ENCODE measurements at places on chromosomes 12 and 14.

DNA sequence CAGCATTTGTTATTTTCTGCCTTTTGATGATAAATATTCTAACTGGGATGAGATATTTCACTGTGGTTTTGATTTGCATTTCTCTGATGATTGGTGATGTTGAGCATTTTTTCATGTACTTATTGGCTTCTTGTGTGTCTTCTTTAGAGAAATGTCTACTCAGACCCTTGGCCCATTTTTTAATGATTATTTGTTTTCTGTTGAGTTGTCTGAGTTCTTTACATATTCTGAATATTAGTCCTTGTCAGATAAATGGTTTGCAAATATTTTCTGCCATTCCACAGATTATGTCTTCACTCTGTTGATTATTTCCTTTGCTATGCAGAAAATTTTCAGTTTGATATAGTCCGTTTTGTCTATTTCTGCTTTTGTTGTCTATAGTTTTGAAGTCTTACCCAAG, 317.0 kb downstream of the CEP128 start:
- DNase-seq, result no peak

- DNase-seq, result no peak
Measured at GRCh38 chr12:6361834-6362233, 13.5 kb downstream of the SCNN1A start.

DNA sequence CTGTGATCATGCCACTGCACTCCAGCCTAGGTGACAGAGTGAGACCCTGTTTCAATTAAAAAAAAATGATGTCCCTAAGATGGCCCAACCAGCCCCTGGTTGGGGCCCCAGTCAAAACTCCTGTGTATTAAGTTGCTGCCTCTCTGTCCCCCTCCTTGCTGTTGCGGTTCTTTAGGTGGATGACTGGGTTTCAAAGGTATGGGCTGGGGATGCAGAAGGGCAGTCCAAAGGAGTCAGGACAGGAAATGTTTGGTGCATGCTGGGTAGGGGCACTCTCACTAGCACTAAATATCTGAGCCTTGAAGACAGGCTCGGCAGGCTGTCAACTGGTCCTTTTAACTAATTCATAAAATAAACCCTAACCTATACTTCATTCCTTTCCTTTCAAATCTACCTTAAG, 12.0 kb upstream of the PIP4K2C start:
- no peak for DNase-seq

GRCh38 chr12:25052914-25053211, 104.0 kb upstream of the BCAT1 start:
- DNase-seq, result no peak

GRCh38 chr14:53190938-53191337, 37.8 kb upstream of the DDHD1 start:
- peak; percentile 45 for DNase-seq

DNA sequence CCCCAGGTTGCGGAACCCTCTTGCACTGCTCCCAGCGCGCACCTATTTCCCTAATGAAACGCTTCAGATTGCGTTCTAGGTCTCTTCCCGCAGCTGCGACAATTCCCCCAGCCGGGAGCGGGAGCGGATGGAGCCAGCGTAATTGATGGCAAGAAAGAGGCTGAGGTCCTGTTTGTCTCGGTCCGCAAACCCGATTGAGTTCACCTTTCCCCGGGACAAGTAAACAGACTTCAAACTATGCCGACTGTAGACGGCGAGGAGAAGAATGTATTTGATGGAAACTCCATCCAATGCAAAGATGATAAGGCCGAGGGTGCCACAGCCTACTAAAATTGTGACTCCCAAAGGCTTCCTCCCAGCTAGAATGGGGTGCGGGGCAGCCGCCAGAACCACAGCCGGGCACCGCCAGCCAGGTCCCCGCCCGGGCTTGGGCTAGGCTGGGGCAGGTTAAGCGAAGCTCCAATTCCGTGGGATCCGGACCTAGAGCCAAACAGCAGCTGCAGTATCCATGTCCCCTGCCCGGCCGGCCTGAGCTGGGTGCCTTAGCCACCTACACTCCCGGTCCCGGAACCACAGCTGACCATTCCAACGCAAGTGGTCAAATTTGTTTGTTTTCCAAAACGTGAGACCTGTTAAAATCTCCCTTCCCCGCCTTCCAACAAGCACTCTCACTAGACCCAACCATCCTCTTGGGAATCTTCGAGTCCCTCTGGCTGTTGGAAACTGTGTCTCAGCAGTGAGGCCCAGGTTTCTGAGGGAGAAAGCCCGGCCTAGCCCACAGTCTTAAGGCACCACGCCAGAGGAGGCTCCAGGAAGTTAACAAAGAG, 5.5 kb downstream of the NKX2-1 start:
- no peak for DNase-seq

GRCh38 chr14:93049867-93050331, 65.8 kb downstream of the ITPK1 start:
- DNase-seq, result no peak

DNA sequence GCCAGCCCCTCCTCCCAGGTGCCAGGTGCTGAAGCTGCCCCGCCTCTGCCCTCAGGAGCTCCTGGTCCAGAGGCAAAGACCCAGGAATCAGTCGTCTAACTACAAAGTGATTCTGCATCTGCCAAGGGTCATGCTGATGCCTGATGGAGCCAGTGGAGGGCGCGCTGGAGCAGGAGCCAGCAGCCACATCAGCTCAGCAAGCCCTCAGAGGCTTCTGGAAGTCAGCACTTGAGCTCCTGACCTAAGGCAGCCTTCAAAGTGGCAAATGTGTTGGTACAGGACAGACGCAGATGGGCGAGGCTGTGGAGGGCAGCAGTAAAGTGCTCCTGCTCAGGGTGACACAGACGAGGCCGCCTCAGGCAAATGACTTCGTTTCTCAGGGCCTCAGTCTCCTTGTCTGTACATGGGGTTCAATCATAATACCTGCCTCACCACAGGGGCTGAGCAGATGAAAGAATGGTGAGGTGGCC, 10.9 kb downstream of the C12orf43 start:
- peak; percentile 33 for DNase-seq

- DNase-seq, result no peak
Measured at GRCh38 chr14:71492346-71492745, 439.9 kb upstream of the RGS6 start.

GRCh38 chr12:18658179-18658578, 79.6 kb downstream of the PLCZ1 start:
- DNase-seq, result no peak

- no peak for DNase-seq
Measured at GRCh38 chr12:107400686-107401447, 284.7 kb upstream of the PWP1 start.

DNA sequence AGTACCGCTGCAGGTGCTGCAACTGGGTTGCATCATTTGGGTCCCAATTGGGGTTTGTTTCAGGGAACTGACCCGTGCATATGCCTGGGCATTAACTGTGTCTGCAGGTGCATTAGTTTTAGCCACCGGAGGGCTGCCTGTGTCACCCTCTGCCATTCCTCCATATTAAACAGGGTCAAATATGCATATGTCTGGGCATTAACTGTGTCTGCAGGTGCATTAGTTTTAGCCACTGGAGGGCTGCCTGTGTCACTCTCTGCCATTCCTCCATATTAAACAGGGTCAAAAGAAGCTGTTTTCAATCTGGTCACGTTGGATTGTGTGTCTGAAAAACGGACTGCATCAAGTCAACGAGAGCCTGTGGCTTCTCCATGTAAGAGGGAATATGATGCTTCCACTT, 1317.0 kb downstream of the TMEM121 start:
- DNase-seq, result no peak

- DNase-seq, result no peak
Measured at GRCh38 chr12:65952737-65953209, 128.5 kb downstream of the HMGA2 start.

- DNase-seq, result no peak
Measured at GRCh38 chr12:94239332-94239993, 91.1 kb downstream of the PLXNC1 start.

- DNase-seq, result no peak
Measured at GRCh38 chr12:86148071-86148470, 108.1 kb downstream of the MGAT4C start.

DNA sequence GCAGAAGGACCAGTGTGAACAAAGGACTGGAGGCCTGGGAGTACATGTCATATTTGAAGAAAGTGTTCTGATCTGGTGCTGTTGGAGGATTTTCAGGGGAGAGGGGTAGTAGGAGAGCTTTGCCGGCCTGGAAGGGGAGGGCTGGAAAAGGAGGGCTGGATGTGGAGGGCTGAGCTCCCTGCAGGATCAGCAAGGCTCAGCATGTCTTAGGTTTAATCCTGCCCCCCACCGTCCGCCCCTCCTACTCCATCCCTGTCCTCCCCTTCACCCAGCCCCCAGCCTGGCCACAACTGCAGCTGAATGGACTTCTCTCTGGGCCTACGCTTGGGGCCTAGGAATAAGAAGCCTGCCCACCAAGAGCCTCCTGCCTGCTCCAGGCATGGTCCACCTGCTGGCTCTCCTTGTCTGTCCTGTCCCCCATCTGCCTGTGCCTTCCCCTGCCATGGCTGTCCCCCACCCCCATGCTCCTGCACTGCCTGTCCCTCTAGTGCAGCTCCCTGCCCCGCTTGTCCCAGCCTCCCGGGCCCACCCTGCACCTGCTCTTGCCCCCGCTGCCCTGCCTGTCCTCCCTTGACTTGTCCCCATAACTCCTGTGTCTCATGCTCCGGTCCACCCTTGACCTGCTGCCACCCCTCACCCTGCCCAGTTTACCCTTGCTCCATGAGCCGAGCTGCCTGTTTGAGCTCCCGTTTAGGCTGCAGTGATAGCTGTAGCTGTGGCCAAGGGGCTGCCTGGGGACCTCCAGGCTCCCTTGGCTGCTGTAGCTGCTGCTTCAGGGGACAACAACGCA, 9.8 kb upstream of the RARG start:
- no peak for DNase-seq

DNA sequence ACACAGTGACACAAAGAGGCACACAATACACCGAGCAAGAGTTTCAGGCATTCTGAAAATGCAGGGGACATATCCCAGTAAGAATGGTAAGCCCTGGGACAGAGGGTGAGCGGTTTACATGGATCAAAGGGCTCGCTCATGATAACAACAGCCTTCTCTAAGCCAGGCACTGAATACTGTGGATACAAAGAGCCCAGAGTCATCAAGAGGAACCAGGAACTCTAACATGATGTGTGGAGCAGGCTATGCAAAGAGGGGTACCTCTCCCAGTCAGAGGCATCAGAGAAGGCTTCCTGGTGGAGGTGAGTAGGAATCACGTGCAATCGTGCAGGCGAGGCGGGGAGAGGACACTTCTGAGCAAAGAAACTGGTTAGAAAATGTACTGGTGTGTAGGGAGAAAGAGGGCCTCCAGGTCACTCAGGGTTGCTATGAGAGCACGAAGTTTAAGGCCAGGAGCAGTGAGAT, 76.9 kb upstream of the EEA1 start:
- DNase-seq, result no peak

DNA sequence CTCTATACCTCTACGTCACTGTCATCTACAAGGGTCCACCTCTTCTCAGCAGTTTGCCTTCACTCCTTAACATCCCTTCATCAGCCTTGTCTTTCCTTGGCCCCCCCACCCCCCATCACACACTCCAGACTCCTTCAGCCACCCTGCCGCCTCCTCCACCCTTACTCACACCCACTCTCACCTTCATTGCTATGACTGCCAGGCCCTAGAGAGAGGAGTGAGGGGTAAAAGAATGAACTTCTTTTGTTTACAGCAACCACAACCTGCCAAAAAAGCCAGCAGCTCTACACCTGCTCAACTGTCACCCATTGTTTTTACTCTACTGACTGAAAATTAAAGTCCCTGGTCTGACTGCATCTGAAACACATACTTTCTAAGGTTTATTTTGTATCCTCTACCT, 112.8 kb downstream of the DUSP6 start:
- DNase-seq, result no peak

GRCh38 chr12:4962539-4963486, 53.1 kb downstream of the KCNA1 start:
- DNase-seq, result no peak

GRCh38 chr12:110597885-110598284, 14.8 kb upstream of the PPTC7 start:
- DNase-seq, result no peak

DNA sequence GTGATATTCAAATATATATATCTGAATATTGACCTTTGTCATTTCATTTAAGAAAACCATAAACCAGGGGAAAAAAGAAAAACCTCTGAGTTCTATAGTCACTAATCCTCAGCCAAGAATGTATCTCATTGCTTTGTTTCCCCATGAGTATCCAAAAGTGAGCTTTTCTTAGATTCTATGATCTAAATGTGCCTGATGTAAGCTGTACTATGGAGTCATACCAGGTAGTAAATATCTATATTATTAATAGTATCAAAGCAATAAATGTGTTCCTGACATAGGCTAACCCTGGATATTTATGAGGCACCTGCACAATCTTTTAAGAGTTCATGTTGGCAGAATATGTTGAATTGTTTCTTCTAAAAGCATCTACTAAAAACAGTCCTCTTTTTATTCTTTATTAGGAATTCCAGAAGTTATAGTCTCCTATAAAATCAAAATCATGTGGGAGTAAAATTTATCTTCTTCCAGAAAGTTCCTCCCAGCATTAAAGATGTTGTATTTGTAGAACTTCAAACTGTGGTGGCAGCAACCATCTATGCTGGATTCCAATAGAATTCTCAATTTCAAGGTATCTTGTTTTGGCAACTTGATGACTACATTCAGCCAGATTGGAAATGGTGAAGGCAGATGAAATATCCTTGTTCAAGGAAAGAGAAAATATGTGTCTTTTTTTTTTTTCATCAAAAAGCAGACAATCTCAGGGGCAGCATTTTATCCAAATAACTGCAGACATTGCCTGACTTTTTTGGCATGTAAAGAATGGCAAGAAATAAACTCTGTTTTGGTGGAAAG, 139.7 kb upstream of the RASSF8 start:
- no peak for DNase-seq

DNA sequence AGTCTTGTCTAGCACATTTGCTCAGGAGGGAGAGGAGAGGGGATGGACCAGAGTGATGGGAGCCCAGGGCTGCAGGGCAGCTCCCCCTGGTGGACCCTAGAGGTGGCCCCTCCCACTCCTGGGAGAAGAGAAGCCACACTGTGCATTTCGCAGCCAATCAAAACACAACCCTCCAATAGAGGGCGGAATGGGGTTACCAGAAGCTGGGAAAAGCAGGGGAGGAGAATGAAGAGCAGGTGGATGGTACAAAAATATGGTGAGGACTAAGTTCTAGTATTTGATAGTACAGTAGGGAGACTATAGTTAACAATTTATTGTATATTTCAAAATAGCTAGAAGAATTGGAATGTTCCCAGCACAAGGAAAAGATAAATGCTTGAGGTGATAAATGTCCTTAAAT, 23.6 kb downstream of the VASH1 start:
- DNase-seq, result peak; percentile 40

Data from activated CD4-positive, alpha-beta T cell treated with anti-CD3 and anti-CD28 coated beads for 24 hours (primary cell).